ENCODE measurements at places on chromosomes 1 and 21. TPM values are rescaled to one million over a fixed set of nuclear protein-coding genes. Genes with fewer than 3 reads are reported as not detected.

DNA sequence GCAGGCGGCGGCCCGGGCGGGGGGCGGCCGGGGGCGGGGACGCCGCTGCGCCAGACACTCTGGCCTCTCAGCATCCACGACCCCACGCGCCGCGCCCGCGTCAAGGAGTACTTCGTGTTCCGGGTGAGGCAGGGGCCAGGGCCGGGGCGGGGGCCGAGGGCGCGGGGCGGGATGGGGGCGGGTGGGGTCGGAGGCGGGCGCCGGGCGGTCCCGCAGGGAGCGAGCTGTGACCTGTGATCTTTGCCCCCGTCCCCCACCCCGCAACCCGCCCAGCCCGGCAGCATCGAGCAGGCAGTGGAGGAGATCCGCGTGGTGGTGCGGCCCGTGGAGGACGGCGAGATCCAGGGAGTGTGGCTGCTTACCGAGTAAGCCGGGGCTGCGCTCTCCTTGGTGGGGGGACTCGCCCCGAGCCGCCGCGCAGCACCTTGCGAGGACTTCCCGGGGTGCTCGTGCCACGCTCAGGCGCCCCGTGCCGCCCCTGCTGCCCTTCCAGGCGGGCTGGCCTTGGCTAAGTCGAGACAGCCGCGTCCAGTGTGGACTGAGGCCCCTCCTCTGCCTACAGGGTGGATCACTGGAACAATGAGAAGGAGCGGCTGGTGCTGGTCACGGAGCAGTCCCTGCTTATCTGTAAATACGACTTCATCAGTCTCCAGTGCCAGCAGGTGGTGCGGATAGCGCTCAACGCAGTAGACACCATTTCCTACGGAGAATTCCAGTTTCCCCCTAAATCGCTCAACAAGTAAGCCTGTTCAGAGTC is 514 bp downstream of the TPRG1L start:
- DNase-seq, result no peak

DNA sequence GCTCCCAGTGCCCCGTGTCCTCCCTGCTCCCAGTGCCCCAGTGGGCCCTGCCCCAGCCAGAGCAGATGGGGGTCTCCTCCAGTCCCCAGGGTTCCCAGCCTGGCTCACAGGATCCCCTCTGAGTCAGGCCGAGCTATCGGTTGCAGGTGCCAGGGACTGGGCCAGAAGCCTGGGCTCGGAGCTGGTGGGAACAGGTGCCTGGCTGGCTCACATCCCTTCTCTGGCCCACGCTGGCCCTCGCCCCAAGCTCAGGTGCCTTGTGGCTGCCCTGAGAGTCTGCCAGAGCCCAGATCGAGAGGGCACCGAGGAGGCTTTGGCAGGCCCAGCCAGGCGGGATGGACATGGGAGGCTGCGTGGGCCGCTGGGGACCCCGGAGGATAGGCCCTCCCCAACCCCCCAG is 18.9 kb downstream of the PLCH2 start:
- no peak for DNase-seq

GRCh38 chr1:9476790-9477463 is 62.3 kb upstream of the SLC25A33 start:
- no peak for DNase-seq

The C1orf210 gene
- total RNA-seq, result 17.4 TPM

The GUCA2B gene
- not detected for total RNA-seq
